ENCODE measurements at places on chromosomes 1 and 21.

- H3K4me1 ChIP-seq, result no peaks in the 10 kb centered on the region
- H3K27me3 ChIP-seq, result peaks cover 3% of the 10 kb centered on the region
- no peak overlapping the region for H3K4me3 ChIP-seq
- H3K27ac ChIP-seq, result no peak overlapping the region
Observed at GRCh38 chr1:178644308-178645120, 80.5 kb upstream of the RALGPS2 start.

GRCh38 chr1:60279798-60280197 is 206.2 kb upstream of the C1orf87 start:
- H3K4me1 ChIP-seq, result no peaks in the 10 kb centered on the region
- no peak overlapping the region for H3K4me3 ChIP-seq
- no peak overlapping the region for H3K27ac ChIP-seq

GRCh38 chr1:109185990-109186732 is 27.6 kb upstream of the SARS1 start:
- H3K36me3 ChIP-seq, result peaks cover 4% of the 10 kb centered on the region
- H3K27ac ChIP-seq, result peak overlapping the region; percentile 66
- no peak overlapping the region for H3K4me3 ChIP-seq
- no peaks in the 10 kb centered on the region for H3K27me3 ChIP-seq
- no peak for DNase-seq

- peaks cover 51% of the 10 kb centered on the region for H3K27me3 ChIP-seq
- no peaks in the 10 kb centered on the region for H3K4me1 ChIP-seq
- H3K4me3 ChIP-seq, result no peak overlapping the region
- no peak for DNase-seq
- no peaks in the 10 kb centered on the region for H3K36me3 ChIP-seq
Observed at GRCh38 chr1:30840904-30841598, 67.5 kb downstream of the SDC3 start.

DNA sequence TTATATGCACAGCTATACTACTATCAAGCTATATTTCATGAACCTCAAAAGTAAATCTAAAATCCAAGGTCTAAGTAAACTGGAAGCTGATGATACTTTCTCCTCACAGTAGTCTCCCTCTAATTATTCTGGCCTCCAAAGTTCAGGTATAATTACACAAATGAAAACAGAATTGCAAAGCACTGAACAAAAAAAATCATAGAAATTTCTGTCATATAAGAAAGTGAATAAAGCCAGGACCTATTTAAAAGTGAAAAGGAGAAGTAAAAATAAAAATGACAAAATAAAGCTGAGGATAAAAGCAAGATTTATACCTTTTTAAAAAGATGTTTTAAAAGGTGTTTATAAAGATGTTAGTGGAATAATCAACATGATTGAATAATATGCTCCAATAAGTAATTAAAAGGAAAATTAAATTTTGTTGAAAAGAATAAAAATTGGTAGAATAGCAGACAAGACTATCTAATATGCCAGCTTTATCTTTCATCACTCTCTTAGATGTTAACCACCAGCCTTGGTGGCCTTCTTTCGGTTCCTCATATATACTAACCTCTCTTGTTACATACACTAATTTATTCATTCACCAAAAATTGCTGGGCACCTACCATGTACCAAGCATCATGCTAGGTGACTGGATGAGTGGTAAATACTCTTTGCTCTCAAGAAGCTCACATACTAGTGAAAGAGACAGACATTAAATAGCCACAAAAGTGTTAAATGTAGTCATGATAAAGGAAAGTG is 25.1 kb downstream of the SHCBP1L start:
- DNase-seq, result no peak
- H3K4me1 ChIP-seq, result peaks cover 3% of the 10 kb centered on the region
- H3K27ac ChIP-seq, result no peak overlapping the region
- peaks cover 15% of the 10 kb centered on the region for H3K27me3 ChIP-seq

DNA sequence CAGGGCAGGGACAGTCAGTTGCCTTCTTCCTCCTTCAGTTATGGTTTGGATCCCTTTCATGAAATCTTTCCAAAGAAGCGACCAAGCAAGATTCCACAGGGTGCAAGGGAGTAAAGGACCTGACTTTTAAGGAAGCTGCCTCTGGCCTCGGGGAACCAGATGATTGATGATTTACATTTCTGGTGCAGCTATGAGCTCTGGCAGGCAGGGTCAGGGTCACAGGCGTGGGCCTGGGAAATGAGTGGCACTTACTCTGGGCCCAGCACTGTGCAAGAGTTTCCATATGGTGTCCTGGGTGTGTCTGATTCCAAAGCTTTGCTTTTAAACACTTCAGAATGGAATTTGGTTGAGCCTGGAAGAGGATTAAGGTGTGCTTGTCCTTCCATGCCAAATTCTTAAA is 7.2 kb upstream of the CRABP2 start:
- DNase-seq, result no peak
- H3K36me3 ChIP-seq, result peaks cover 14% of the 10 kb centered on the region
- H3K27ac ChIP-seq, result no peak overlapping the region
- H3K27me3 ChIP-seq, result no peaks in the 10 kb centered on the region
- peaks cover 13% of the 10 kb centered on the region for H3K4me1 ChIP-seq
- no peak overlapping the region for H3K4me3 ChIP-seq

DNA sequence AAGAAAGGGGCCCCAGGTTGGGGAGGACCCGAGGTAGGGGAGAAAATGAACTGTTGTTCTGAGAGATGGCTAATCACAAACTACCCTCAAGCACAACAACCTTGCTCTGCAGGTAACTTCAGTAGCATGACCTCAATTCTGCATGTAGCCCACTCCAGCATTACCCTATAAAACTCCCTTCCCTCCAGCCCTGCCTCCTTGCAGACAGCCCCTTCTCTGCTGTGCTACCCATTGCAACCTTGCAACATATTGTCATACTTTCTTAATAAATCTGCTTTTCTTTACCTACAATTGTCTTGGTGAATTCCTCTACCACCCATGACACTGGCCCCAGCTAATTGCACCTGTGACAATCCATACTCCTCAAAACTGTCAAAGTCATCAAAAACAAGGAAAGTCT is 428.9 kb downstream of the MATN1 start:
- H3K27ac ChIP-seq, result no peak overlapping the region
- no peaks in the 10 kb centered on the region for H3K4me1 ChIP-seq
- no peak overlapping the region for H3K4me3 ChIP-seq

DNA sequence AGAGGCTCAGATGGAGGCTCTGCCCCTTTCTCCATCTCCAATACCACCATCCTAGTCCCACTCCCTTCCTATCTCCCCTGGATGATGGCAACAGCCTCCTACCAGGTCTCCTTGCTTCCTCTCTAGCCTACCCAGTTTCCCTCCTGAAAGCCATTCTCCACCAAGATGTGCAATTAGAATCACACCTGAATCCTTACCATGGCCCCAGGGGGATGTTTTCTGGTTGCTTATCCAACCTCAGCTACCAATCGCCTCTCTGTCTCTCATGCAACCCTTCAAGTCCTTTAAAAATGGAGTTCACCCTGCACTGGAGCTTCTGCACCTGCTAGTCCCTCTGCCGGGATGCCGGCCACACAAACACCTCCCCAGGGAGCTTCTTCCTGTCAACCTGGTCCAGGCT is 2.9 kb downstream of the RCAN1 start:
- H3K4me1 ChIP-seq, result peaks cover 31% of the 10 kb centered on the region
- no peak overlapping the region for H3K27ac ChIP-seq
- no peak for DNase-seq
- no peak overlapping the region for H3K4me3 ChIP-seq
- H3K36me3 ChIP-seq, result no peaks in the 10 kb centered on the region
- H3K27me3 ChIP-seq, result no peaks in the 10 kb centered on the region

DNA sequence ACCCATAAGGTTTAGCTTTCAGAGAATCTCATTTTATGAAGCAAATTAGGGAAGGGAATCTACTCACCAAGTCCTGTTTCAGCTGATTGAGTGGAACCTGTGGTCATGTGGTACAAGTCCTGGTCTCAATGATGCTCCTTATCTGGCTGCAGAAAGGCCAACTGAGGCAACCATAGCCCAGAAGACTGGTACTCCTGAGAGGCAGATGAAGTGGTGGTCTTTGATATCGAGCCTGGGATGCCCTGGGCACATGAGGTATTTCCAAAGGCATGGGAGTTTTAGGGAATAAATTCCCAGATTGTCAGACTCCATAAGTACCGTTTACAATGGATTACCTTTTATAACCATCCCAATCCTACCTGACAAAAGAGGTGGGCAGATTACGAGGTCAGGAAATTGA is 3.3 kb downstream of the MX1 start:
- peaks cover 10% of the 10 kb centered on the region for H3K4me1 ChIP-seq
- H3K27ac ChIP-seq, result no peak overlapping the region
- no peak overlapping the region for H3K4me3 ChIP-seq
- H3K27me3 ChIP-seq, result no peaks in the 10 kb centered on the region
- peaks cover 21% of the 10 kb centered on the region for H3K36me3 ChIP-seq
- DNase-seq, result no peak

- no peak overlapping the region for H3K4me3 ChIP-seq
- H3K27ac ChIP-seq, result no peak overlapping the region
- H3K4me1 ChIP-seq, result no peaks in the 10 kb centered on the region
- DNase-seq, result no peak
- H3K27me3 ChIP-seq, result no peaks in the 10 kb centered on the region
Observed at GRCh38 chr21:24118738-24119459, 1488.4 kb downstream of the MRPL39 start.

DNA sequence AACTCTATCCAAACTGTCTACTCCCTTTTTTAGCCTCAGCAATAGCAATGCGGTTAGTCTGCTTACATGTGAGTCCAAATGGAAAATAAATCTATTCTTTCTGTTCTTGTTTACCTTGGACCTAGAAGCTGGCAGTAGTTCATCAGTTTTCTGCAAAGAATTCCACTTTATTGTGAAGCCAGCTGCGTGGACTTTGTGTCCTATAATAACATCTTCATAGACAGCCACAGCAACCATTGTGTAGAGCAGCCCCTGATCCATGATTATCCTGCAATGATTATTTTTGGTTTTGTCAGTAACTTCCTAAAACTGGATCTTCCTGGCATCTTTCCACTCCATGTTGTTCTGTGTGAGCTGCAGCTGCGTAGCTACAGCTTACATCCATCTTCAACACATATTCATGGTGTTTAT is 408.7 kb downstream of the NUF2 start:
- H3K36me3 ChIP-seq, result no peaks in the 10 kb centered on the region
- H3K4me1 ChIP-seq, result no peaks in the 10 kb centered on the region
- no peak for DNase-seq
- H3K27me3 ChIP-seq, result no peaks in the 10 kb centered on the region
- no peak overlapping the region for H3K4me3 ChIP-seq

DNA sequence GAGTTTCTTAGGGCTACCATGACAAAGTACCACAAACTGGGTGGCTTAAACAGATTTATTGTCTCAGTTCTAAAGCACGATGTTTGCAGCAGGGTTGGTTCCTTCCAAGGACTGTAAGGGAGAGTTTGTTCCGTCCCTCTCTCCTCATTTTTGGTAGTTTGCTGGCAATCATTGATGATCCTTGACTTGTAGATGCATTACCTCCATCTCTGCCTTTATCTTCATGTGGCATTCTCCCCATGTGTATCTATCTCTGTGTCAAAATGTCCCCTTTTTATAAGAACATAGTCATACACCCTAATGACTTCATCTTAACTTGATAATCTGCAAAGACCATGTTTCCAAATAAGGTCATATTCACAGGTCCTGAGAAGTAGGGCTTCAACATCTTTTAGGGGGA is 90.2 kb downstream of the LRRC8C start:
- peak overlapping the region; percentile 36 for H3K27ac ChIP-seq
- no peaks in the 10 kb centered on the region for H3K27me3 ChIP-seq
- DNase-seq, result no peak
- no peak overlapping the region for H3K4me3 ChIP-seq

GRCh38 chr1:87334351-87335174 is 5.9 kb downstream of the LMO4 start:
- H3K27me3 ChIP-seq, result no peaks in the 10 kb centered on the region
- H3K27ac ChIP-seq, result peak overlapping the region; percentile 87
- DNase-seq, result no peak
- peaks cover 72% of the 10 kb centered on the region for H3K4me1 ChIP-seq
- H3K4me3 ChIP-seq, result peak overlapping the region; percentile 84

DNA sequence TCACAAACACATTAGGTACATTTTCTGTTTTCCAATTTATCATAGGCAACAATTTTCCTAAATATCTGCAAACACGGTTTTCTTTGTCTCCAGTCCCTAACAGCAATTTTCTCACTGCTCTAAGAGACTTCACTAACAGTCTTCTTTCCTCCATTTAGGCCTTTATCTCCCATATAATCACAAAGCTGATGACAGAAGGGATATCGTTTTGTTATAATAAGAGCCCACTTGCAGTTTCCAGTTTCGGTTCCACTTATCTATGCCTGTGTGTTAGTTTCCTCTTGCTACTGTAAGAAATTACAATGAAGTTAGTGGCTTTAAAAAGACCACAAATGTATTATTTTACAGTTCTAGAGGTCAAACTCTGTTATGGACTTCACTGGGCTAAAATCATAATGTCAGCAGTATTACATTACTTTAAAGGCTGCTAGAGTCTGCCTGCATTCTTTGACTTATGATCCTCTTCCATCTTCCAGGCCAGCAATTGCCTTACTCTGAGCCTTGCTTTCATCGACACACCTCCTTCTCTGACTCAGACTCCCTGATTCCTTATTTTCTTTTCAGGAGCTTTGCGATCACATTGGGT is 549.3 kb downstream of the NCAM2 start:
- H3K36me3 ChIP-seq, result no peaks in the 10 kb centered on the region
- DNase-seq, result no peak
- no peak overlapping the region for H3K27ac ChIP-seq
- H3K4me3 ChIP-seq, result no peak overlapping the region

DNA sequence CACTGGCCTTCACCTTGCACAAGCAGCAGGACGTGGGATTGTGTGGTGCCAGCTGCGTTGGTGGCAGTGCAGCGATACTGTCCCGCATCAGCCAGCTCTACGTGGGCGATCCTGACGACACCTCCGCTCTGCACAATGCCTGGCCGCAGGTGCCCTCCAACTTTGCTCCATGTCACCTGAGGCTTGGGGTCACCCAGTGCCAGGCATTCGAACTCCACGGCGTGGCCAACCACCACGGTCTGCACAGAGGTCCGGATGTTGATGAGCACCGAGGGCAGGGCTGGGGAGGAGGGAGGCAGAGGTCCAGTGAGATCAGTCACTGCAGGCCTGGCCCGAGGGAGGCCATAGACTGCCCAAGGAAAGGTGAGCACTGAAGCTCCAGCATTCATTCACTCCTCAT is 22.6 kb downstream of the LDLRAD2 start:
- H3K4me3 ChIP-seq, result no peak overlapping the region
- no peak for DNase-seq
- H3K27ac ChIP-seq, result no peak overlapping the region
- H3K4me1 ChIP-seq, result no peaks in the 10 kb centered on the region
- peaks cover 18% of the 10 kb centered on the region for H3K36me3 ChIP-seq
- H3K27me3 ChIP-seq, result no peaks in the 10 kb centered on the region

- DNase-seq, result peak; percentile 67
Observed at GRCh38 chr1:226063224-226063976, 884 bp downstream of the H3-3A start.

- no peak for DNase-seq
- H3K27me3 ChIP-seq, result peaks cover 80% of the 10 kb centered on the region
- peaks cover 23% of the 10 kb centered on the region for H3K4me1 ChIP-seq
- peaks cover 4% of the 10 kb centered on the region for H3K36me3 ChIP-seq
Observed at GRCh38 chr1:32919811-32920733, 18.9 kb upstream of the TMEM54 start.

All from naive thymus-derived CD8-positive, alpha-beta T cell (primary cell).